OCI-LY7 (cell line): ENCODE measurements at places on chromosomes 12 and 14.
A peak's percentile ranks its signal among the peaks of the same experiment; 100 is the strongest.

DNA sequence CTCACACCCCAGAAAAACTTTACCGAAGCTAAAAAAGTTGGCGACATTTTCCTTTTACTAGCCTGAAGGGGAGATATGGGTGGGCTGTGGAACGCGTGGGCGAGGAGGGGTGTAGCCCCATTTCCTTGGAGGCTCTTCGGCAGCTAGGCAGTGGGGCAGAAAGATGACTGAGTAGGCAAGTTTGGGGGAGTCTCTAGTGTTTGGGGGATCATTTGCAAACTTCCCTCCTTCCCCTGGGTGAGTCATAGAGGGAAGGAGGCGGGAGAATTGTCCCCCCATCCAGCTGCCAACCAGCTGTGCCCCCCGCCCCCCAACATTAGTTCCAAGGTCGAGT, 2.3 kb downstream of the GLI1 start:
- peak; percentile 37 for DNase-seq

- DNase-seq, result no peak
Measured at GRCh38 chr12:65638324-65638723, 186.0 kb upstream of the HMGA2 start.

GRCh38 chr14:74652541-74652940, 40.5 kb upstream of the LTBP2 start:
- DNase-seq, result no peak

DNA sequence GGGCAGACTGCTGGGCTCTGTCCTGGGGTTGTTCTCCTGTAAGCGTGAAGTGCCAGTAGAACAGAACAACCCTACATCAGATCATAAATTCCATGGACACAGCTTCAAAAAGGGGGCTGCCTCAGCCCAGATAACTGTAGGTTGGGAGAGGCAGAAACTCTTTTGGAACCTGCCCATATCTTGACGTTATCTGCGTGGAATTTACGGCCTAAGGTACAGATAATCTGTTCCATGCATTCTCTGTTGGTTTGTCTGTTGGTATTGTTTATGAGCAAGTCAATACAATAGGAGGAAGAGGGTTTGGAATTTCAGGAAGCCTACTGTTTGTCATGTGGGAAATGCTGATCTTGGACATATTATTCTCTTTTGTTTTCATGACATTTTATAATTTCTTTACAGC, 36.7 kb downstream of the SLC25A47 start:
- DNase-seq, result no peak

DNA sequence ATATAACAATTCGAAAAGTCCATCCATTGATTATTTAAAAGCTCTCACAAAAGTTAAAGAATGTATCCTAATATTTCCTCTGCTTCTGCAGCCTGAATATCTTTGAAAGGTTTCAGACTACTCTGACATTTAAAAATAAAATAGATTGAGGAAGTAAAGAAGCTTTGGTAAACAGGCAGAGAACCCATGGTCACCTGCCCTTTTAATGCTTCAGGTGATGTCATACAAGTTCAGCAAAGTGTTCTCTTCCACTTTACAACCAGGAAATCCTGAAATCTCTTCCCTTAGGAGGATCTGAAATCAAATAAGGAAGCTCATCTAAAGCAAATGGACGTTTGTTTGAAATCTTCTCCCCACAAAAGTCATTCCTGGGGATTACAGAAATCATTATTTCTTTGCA, 322.4 kb downstream of the PDZRN4 start:
- DNase-seq, result peak; percentile 33
